Caco-2 (cell line): ENCODE measurements at places on chromosomes 2 and 18. TPM values are rescaled to one million over a fixed set of nuclear protein-coding genes. Genes with fewer than 3 reads are reported as not detected.

Gene RGPD3
- total RNA-seq = 0.14 and 0.27 TPM in 2 replicates

DNA sequence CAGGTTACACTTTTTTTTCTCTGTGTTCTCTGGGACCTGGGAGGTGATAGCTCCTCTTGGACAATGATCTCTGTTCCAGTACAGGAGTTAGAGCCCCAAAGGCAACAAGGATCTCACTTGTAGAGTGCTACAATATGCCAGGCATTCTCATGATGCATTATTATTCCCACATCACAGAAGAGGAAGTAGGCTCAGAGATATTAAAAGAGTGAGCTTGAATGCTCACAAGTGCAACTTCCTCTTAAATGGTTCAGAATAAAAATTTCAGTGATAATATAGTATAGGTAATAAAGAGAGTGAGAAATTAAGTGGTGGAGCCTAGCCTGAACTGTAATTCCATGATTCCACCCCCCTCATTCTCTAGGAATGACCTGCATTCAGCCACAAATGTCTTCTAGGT is 21.4 kb downstream of the POLE4 start:
- no peak for DNase-seq

Gene HOXD13
- total RNA-seq = not detected in 2 replicates

Gene STAM2
- total RNA-seq = 20.3 and 24.4 TPM in 2 replicates

Gene DNAJC5G
- 0.25 and 0.51 TPM in 2 replicates for total RNA-seq

Gene ANKRD53
- total RNA-seq = 0.16 and 0.28 TPM in 2 replicates

Gene CXCR4
- 1.00 and 1.4 TPM in 2 replicates for total RNA-seq

- no peak for DNase-seq
Observed at GRCh38 chr2:174870787-174871186, 106.5 kb upstream of the CHRNA1 start.

GRCh38 chr18:13684546-13684945 is 41.8 kb downstream of the FAM210A start:
- no peak for DNase-seq

Gene HOXD12
- not detected in 2 replicates for total RNA-seq

Gene HOXD10
- not detected in 2 replicates for total RNA-seq

- no peak for DNase-seq
Observed at GRCh38 chr2:121805766-121806143, 50.3 kb downstream of the TSN start.

Gene IL1RN
- not detected in 2 replicates for total RNA-seq

Gene SERPINB11
- not detected in 2 replicates for total RNA-seq

Gene ADAM23
- total RNA-seq = 46.8 and 55.1 TPM in 2 replicates
